Lower lobe of right lung (tissue), 2 donors: ENCODE measurements at places on chromosomes 12 and 14.

- DNase-seq: no peak
Measured at GRCh38 chr12:43795716-43796280, 10.3 kb downstream of the TWF1 start.

DNA sequence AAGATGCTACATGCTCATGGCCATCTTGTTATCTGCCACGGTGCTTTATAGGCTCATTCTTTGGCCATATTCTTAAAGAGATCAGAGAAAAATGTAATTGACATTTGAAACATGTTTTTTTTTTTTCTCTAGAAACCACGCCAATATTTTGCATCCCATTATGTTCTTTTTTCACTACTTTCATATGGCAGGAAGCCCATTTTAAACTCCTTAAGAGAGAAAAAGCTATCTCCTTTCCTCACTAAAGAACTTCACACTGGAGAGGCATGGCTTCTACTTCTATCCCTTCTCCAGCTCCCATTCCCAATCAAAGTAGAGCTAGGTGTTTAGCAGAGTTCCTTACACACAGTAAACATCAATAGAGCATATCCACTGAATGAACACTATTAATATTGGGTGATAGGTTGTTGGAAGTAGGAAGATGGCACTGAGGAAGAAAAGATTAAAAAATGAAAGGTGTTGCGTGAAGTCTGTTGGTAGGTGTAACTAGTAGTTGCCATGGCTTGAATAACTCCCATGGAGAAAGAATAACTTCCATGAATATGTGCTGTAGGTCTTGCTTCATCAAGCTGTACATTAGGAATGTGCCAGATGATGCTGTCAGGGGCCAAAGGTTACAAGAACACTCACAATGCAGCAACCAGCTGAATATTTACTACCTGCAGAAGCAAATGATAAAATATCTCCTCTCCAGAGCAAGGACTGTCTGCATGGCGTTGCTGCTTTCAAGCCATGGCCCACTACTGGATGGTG is 178.8 kb downstream of the STXBP6 start:
- no peak for DNase-seq

DNA sequence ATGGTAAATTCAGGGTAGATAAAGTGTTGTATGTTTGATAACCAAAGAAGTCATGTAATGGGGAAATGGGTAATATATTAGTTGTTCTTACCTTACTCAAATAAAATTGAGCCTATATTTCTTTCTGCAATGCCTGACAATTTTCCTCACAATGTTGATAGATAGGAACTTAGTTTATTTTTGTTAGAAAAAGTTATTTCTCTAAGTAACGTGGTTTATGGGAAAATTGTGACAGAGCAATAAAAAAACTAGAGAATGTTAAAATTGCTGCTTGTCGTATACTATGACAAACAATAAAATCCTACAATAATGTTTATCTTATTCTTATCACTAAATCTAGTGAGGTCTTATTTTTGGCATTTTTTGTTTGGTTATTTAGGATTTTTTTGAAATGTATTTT is 534.1 kb downstream of the TMTC2 start:
- DNase-seq: no peak

GRCh38 chr14:92493492-92493891 is 20.1 kb upstream of the RIN3 start:
- no peak for DNase-seq

- DNase-seq: no peak
Measured at GRCh38 chr12:14157088-14157747, 175.8 kb upstream of the GRIN2B start.

DNA sequence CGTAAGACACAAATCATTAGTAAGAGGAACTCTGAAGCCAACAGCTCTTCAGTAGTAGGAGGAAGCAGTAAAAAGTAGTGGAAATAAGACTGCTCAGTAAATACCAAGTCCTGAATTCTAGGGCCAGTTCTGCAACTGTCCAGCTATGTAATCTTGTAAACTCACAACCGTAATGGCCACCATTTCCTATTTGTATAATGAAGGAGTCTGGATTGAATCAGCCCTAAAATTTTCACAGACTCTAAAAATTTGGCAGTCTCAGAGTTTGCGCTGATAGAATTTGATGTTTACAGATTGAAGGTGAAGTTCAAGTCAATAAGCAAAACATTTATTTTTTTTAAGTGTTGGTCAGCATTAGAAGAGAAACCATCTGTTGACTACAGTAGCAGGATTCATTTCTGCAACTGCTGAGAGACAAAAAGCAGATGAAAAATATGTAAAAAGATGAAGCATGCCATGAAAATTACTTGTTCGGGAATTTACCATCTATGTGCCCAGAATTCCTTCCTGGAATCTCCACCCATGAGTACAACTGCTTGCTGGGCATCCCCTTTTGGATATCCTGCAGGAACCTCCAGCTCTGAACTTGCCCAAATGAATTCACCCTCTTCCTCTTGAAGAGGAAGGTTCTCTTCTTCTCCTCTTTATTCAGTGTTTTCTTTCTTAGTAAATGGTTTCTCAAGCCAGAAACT is 47.5 kb downstream of the GALNT4 start:
- DNase-seq: no peak

- DNase-seq: no peak
Measured at GRCh38 chr14:95265106-95266094, 54.3 kb downstream of the CLMN start.

DNA sequence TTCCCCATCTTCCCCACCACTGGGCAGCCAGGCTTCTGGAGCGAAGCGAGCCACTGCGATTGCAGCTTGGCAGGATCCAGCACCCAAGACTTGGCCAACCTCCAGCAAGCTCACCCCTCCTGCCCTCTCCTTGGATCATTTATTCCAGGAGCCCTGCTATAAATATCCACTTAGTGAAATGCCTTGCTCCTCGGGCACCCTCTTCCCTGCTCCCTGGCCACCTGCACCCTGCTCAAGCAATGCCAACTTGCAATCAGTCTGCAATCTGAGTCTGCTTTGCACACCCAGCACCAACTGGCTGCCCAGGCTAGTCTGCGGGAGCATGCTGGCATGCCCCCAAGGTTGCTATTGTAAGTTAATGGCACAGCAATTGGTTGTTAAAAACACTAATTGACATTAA is 666.0 kb downstream of the MED13L start:
- DNase-seq: no peak

- DNase-seq: no peak
Measured at GRCh38 chr12:60842181-60842580, 1246.4 kb downstream of the SLC16A7 start.

DNA sequence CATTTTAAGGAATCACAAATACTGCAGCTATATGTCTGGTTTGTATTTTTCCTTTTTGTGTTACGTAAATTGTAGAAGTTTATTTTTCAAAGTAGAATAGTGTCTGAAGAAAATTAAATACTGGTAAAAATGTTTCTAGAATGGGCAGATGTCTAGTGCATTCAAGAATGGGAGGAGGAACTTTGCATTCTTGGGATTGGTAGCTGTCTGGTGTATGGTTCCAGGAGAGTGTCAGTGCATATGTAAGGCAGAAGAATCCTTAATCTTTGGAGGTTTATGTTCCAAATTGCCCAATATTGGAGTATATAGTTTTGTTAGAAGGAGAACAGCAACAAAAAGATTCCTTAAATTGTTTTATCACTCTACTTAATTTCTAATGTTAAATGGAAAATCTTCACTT is 13.5 kb downstream of the PAPOLA start:
- DNase-seq: no peak

DNA sequence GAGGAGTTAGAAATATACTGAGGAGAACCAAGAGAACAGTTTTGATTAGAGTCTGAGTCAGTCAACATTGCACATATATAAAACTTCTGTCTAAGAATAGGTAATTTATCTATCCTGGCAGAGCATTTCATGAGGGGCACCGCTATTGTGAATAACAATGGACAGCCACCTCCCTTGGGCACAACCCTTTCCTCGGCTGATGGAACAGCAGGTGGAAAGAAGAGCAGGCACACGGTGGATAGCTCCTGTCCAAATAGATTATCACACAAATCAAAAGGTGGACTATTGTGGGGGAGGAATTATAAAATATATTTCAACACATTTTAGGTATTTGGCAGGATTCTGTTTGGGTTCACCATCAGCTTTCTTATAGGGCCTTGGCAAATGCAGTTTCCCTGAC is 84.0 kb upstream of the PTPRB start:
- no peak for DNase-seq

GRCh38 chr12:89706986-89707702 is 1.5 kb downstream of the ATP2B1 start:
- peak; percentile 46 for DNase-seq

- DNase-seq: no peak
Measured at GRCh38 chr12:108193917-108194316, 64.8 kb downstream of the WSCD2 start.

DNA sequence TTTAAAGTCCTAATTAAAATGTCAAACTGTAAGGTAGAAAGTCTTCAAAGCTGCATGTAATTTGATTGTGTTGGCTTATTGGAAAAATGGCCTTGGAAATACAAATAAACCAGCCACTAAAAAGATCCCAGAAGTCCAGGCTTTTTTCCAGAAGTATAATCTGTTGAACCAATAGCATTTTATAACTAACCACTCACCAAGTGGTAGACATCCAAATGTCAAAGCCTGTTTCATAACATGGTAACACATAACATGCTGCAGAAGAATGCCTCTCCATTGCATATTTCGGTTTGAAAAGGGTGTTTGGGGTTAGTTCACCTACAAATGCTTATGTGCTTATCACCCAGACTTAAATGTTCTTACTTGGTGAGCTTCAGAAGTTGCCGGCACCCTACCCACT is 183.7 kb upstream of the DIO2 start:
- DNase-seq: no peak

GRCh38 chr14:79920180-79920692 is 291.1 kb downstream of the DIO2 start:
- no peak for DNase-seq

DNA sequence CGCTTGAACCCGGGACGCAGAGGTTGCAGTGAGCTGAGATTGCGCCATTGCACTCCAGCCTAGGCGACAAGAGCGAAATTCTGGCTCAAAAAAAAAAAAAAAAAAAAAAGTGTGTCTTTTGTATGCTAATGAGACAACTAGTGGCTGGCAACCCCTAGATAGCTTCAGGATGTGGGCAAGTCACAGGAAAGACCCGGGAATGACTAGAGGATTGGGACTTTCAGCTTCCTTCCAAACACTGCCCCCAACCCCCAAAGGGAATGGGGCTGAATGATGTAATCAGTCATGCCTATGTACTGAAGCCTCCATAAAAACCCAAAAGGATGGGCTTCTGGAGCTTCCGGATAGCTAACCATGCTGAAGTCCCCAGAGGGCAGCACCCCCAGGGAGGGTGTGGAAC is 28.6 kb downstream of the USP44 start:
- no peak for DNase-seq

GRCh38 chr12:107660235-107660634 is 25.4 kb upstream of the PWP1 start:
- DNase-seq: no peak

DNA sequence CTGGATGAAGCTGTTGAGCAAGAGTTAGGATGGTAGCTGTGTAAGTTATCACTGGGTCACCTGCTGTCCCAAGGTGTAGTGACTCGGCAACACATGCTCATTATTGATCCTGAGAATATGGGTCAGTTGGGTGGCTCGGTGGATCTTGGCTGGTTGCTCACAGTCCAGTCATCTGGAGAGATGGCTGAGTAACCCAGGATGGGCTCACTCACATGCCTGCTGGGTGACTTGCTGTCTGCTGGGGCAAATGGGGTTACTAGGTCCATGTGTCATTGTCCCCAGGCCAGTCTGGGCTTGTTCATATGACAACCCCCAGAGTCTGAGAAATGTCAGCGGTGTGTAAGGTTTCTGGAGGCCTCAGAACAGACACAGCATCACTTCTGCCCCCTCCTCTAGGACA is 69.5 kb downstream of the SLC15A4 start:
- DNase-seq: no peak

DNA sequence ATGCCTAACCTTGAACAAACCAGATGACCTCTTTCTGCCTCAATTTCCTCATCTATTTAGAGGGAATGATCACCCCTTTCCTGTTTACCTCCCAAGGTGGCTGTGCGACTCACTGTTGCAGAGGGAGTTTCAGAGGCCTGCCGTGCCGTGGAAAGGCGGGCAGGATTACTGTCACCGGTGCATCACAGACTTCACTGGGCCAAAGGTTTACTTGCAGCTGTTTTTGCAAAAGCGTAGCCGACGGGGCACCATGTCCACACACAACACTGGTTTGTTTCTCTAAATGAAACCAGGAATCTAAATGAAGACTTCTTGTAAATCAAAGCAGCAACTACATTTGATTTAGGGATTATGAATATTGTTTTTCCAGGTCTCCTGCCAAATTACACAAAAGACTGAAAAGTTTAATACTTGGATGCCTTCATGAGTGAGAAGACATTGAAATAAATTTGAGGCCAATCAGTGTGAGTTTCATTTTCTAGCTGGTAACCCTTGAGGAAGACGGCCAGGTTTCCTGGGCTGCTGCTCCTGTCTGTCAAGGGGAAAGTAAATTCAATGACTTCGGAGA is 696.1 kb upstream of the TMEM132C start:
- DNase-seq: no peak

DNA sequence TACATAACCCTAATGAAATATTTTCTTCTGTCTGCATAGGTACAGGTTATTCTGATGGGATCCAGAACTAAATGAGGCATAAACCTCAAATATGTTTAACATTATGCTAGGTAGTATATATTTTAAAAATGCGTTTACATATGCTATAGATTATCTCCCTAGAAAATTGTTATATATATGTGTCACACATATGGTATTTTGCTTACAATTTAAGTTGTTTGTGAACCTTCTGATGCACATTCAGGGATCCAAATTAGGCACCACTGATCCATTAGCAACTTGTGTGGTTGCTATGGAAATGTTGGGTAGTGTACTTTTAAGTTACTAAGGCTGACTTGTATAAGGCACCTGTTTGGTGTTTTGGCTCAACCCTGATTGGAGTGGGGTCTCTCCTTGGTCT is 456.7 kb downstream of the AEBP2 start:
- DNase-seq: no peak

DNA sequence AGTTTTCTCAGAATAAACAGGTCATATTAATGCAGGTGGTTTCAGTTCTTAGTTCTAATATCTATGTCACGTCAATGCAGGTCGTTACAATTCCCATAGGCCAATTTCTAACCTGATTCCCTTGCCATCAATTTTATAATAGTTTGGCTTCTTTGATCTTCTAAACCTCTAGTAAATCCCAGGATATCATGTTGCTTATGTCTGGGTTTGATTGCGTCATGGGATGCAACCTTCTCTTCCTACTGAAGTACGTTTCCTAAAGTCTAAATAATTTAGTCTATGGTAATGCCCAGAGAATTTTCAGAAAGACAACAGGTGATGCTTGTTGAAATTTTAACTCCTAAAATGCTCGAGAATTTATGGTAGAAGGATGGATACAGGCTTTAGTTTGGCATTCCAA is 19.2 kb downstream of the TAS2R7 start:
- no peak for DNase-seq

DNA sequence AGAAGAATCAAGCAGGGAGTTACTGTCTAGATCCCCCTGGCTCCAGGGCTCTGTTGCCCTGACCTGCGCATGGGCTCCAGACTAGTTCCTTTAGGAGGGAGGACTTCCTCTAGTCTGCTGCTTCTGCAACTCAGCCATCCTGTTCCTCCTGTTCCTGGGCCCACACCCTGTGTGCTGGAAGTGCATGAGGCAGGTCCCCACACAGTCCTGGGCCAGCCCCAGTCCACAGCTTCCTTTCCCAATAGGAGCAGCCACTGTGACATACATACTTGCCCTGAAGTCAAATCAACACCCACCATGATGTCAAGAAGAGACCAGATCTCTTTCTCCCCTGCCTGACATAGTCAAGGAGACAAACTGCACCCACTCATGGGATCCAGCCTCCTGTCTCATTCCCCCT is 1.3 kb downstream of the SDR9C7 start:
- peak; percentile 62 for DNase-seq
